NCI-H146 (cell line): ENCODE measurements at places on chromosomes 7 and 10.

- DNase-seq, result no peak
Measured at GRCh38 chr10:64617085-64617484, 1095.9 kb downstream of the REEP3 start.

DNA sequence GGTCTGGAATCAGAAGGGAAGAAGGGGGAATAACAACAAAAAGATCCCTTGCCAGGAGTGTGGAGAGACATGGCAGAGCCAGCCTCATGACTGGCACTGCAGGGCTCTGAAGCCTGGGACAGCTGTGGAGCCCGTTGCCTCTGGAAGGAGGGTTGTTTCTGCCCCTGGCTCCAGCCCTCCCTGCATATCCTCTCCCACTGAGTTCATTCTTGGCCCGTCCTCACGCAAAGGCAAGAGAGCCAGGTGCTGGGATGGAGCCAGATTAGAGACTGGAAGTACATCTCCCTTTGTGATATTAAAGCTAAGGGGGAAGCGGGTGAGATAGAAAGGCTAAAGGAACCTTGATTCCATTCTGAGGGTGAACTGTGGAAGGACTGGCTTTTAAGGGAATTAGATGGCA is 141.5 kb upstream of the NPVF start:
- no peak for DNase-seq

DNA sequence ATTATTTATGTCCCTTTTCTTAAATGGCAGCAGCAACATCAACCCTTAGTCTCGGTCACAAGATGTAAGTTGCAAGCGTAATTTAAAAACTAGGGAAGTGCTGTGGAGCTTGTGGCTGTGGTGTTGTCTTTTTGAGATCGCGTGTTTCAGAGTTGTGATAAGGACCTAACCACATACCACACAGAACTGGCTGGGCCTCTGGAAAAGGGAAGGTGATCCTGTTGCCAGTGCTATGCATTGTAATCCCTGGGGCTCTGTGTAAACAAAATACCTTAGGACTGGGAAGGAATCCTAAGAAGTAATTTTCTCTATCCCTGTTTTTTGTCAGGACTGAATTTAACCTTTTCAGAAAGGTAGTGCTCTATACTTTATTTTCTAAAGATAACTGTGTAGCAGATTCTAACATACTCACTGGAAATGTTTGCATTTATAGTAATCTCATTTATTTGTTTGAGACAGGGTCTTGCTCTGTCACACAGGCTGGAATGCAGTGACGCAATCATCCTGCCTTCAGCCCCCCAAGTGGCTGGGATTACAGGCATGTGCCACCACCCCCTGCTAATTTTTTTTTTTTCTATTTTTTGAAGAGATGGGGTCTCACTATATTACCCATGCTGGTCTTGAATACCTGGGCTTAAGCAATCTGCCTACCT is 60.4 kb downstream of the INPP5F start:
- DNase-seq, result peak; percentile 14

DNA sequence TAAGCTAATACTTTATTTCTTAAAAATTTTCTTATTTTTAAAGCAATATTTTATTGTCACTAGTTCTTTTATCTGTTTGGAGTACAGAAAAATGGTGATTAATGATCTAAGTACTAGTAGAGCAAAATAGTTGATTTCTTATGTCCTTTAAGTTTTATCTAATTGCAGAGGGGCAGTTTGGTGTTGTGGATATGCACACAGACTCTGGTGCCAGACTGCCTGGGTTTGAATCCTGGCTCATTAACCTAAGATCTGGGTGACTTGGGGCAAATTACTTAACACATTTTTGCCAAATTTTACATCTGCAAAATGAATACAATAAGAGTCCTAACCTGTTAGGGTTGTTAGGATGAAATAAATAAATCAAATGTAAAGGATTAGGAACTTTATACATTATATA is 10.7 kb upstream of the PRPS1L1 start:
- no peak for DNase-seq

DNA sequence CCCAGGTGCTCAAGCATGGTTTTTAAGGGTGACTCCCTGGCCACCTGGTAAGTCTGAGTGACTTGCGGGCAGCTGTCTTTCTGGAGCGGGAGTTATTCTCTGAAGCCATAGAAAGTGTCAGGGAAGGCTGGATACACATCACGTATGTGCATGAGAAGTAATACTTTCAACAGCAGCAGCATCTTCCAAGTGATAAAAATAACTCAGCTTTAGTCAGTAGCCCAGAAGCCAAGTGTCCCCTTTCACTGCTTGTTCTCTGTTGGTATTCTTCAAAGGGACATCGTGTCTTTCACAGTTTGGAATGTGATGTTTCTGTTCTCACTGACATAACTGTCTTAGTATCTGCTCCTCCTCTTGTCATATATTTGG is 97.6 kb downstream of the KIAA1217 start:
- no peak for DNase-seq

DNA sequence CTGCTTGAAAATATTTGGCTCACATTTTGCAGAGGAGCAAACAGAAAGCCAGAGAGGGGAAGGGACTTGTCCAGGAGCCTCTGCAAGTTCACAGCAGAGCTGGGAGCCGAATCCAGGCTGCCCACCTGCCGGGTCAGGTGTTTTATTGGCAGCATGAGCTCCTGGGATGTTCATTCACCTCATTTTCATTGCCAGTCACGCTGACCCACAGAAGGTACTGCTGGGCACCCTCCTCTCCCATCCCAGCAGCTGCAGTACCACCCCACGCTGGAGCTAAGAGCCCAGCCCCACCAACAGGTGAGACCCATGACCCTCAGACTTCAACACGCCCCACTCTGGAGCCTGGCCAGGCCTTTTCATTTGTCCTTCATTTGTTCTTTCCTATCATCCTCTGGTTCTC is 102.7 kb downstream of the GRID1 start:
- no peak for DNase-seq

- DNase-seq, result no peak
Measured at GRCh38 chr7:597348-598178, 77.9 kb upstream of the PDGFA start.

GRCh38 chr7:102262546-102262945 is 24.1 kb upstream of the SH2B2 start:
- DNase-seq, result no peak

DNA sequence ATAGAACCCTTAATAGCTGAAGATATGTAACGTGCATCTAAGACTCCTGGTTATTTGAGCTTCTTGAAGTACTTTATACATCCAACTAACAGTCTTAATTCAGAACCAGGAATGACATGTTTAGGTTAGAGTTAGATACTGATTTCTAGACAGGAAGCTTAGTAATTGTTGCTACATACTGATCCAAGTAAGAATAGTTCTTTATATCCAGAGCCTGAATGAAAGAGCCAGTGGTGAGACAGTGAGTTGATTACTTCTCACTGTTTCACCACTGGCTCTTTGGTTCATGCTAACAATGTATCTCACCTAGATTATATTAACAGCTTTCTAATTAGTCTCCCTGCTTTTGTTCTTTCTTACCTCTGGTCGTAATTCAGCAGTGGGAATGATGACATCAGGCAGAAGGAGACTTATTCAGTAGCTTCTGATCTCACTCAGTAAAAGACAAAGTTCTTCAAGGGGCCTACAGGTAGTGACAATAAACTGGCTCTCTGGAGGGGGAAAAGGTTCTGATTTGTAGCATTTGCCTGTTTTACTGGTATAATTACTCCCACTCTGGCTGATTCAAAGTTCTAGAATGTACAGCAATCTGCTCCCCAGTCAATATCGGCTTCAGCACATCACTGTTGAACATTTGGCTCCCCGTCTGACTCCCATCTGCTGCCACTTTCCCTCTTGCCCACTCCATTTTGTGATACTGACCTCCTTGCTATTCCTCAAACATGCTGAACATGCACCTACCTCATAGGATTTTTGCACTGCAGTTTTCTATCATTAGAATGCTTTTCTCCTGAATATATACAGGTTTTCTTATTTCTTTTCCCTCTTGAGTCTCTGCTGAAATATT is 29.1 kb downstream of the MCU start:
- DNase-seq, result no peak

DNA sequence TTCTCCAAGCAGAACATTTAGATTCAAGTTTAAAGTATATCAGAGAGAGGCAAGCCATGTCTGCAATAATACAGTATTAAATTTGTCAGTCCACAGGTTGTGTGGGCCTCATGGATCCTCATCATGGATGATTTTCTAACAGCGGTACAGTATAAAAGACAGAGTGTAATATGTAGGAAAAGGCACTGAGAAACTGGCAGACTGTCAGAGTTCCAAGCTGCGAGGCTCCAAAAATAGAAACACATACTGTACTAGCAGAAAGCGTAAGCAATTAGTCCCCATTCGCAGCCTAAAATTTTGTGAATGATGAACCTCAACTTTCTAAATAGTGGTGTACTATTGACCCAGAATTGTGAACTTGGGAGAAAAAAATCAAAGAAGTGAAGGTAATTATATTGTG is 933.3 kb downstream of the XPNPEP1 start:
- DNase-seq, result no peak

GRCh38 chr7:143005632-143006260 is 21.2 kb downstream of the OR9A2 start:
- no peak for DNase-seq

- DNase-seq, result no peak
Measured at GRCh38 chr7:141133646-141134045, 59.8 kb downstream of the TMEM178B start.

DNA sequence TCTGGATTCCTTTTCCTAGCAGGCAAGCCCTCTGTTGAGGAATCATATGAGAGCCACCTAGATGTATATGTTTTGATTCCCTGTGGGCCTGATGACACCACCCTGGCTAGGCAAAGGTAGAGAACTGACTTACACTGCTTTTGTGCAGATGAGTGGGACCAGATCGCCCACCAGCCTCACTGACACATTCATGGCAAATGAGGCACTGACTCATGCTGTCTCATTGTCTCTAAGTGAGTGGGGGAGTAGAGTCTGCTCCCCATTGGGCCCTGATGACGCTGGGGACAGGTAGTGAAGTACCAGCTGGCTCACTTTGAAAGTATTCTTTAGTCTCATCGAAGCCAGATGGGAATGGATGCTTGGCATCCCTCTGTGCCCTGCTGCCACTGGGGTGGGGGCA is 326.3 kb downstream of the ABCA13 start:
- no peak for DNase-seq

- DNase-seq, result peak; percentile 12
Measured at GRCh38 chr7:26153241-26153822, 1.3 kb downstream of the NFE2L3 start.

GRCh38 chr10:124614003-124614659 is 130.0 kb downstream of the FAM53B start:
- no peak for DNase-seq

GRCh38 chr7:55092186-55092974 is 73.6 kb downstream of the EGFR start:
- no peak for DNase-seq

DNA sequence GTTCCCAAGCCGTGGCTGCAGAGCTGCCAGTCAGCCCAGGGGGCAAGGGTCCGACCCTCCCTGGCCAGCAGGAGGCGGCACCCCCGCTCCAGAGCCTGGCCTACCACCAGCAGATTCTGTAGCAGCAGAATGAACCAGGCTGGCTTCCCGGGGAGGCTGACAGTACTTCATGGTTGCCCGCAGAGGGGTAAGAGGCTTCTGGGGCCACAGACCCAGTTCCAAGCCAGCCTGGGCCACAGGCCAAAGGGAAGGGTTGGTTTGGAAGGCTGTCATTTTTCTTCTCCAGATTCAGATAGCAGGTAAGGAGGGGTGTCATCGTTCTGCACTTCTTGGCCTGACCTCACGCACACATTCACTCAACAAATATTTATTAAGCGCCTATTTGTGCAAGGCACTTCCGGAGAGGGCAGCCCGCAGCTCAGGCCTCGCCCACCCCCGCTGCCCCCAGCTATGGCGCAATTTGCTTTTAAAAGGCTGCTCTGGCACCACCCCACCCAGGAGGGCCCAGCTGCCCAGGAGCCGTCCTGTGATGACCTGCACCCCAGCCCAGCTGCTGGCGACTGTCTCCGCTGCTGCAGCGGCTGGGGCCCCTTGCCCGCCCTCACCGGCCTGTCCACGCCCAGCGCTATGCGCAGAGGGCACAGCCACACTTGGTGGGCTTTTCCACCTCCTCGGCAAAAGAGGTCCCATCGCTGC is 168.5 kb downstream of the LCOR start:
- DNase-seq, result no peak

DNA sequence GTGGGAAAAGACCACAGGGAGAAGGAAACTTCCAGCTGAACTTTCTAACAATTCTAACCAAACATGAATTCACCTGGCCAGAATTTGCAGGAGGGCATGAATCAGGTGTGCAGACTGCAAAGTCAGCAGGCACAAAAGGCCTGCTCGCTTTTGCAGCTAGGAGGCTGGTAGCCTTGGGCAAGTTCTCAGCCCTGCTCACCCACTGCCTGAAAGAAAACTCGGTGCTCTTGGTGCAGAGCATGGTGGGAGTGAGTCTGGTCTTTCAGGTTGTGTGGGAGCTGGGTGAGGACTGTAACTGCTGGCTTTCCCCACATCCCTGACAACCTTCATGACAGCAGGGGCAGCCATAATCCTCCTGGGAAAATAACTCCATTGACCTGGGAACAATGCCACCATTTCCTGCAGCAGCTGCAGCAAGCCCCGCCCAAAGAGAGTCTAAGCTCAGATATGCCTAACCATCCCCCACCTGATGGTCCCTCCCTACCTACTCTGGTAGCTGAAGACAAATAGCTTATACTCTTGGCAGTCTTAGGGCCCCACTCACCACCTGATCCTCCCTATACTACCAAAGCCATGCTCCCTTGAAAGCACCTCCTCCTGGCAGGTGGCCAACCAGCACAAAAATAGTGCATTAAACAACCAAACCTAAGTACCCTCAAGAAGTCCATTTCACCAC is 31.6 kb downstream of the ZNF117 start:
- DNase-seq, result peak; percentile 43

DNA sequence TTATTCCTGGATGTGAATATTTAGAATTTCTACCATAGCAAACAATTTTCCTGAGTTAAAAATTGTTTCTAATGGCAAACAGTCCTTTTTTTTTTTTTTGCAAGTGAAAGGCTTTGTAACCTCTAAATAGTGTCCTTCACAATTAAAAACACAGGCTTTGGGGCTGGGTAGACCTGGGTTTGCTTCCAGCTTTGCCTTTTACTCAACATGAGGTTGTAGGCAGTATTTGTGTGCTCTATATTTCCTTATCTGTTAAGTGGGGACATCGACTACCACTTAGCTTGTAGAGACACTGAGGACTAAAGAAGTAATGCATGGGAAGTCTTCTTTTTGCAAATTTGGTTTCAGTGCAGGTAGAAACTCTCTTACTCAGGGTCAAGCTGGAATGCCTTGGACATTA is 169.4 kb upstream of the GRB10 start:
- no peak for DNase-seq

DNA sequence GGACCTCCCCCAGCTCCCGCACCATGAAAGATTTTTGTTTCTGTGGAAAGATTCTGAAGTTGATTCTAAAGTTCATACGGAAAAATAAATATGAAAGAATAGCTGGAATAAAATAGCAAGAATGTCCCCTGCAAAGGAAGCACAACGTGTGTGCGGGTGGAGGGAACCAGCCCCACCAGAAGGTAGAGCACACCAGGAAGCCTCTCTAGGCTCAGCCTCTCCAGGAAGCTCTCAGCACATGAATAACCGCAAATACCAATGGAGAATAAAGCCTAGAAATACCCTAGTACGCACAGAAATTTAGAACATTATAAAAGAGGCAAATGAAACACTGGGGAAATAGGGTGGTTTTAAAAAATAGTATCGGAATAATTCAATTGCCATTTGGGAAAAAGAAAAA is 24.6 kb upstream of the FAM170B start:
- DNase-seq, result no peak
